Temporal lobe (tissue), 4 donors: ENCODE measurements at places on chromosomes 16 and 17. TPM values are rescaled to one million over a fixed set of nuclear protein-coding genes. Genes with fewer than 3 reads are reported as not detected.

The TBC1D28 gene
- total RNA-seq, result not detected

The SEPTIN1 gene
- 0.74 TPM for total RNA-seq

The RND2 gene
- 3.7 TPM for total RNA-seq

The LRRC37A gene
- total RNA-seq, result 3.0 TPM

The ZNF652 gene
- total RNA-seq, result 31.5 TPM

The ZACN gene
- not detected for total RNA-seq

The NOL11 gene
- total RNA-seq, result 51.1 TPM

The HSF5 gene
- under 0.01 TPM for total RNA-seq

The MAF gene
- 16.5 TPM for total RNA-seq

The SLC39A11 gene
- 4.9 TPM for total RNA-seq

The CCL2 gene
- total RNA-seq, result 0.74 TPM

The FOXJ1 gene
- 4.2 TPM for total RNA-seq

The HYDIN gene
- total RNA-seq, result 15.7 TPM

The IGF2BP1 gene
- 0.74 TPM for total RNA-seq

The CHD9NB gene
- 0.25 TPM for total RNA-seq

The CTRB2 gene
- not detected for total RNA-seq

The KRT14 gene
- 0.49 TPM for total RNA-seq

The SPN gene
- total RNA-seq, result 0.25 TPM

The PRSS36 gene
- 0.49 TPM for total RNA-seq

The HID1 gene
- total RNA-seq, result 16.7 TPM

The RSAD1 gene
- 17.9 TPM for total RNA-seq

The WFDC1 gene
- 0.49 TPM for total RNA-seq

The ALOX12 gene
- under 0.01 TPM for total RNA-seq

The CIITA gene
- total RNA-seq, result 0.25 TPM

The COX4I1 gene
- total RNA-seq, result 164 TPM

The KRTAP2-3 gene
- not detected for total RNA-seq

The CRHR1 gene
- 37.6 TPM for total RNA-seq

The RNFT1 gene
- total RNA-seq, result 13.5 TPM

The RFWD3 gene
- total RNA-seq, result 8.6 TPM

The FAM20A gene
- total RNA-seq, result 4.7 TPM

The NDE1 gene
- 6.4 TPM for total RNA-seq

The SSTR5 gene
- total RNA-seq, result not detected

The KLHL10 gene
- 0.25 TPM for total RNA-seq

The MT1E gene
- total RNA-seq, result 5.4 TPM

The CCT6B gene
- 1.7 TPM for total RNA-seq

The SYNGR3 gene
- 64.4 TPM for total RNA-seq

The TBX6 gene
- total RNA-seq, result 0.25 TPM

The ICAM2 gene
- total RNA-seq, result 7.1 TPM

The ADAD2 gene
- not detected for total RNA-seq

The PRAC1 gene
- total RNA-seq, result not detected

The EIF4A3 gene
- total RNA-seq, result 55.6 TPM

The NXN gene
- 15.0 TPM for total RNA-seq

The DHRS7C gene
- not detected for total RNA-seq

The STAC2 gene
- 0.49 TPM for total RNA-seq

The SLC6A2 gene
- total RNA-seq, result under 0.01 TPM

The ULK2 gene
- 151 TPM for total RNA-seq

The TP53TG3F gene
- not detected for total RNA-seq

The ARL17B gene
- 15.0 TPM for total RNA-seq

The KRT23 gene
- 0.25 TPM for total RNA-seq

The ARL5C gene
- total RNA-seq, result not detected

The MEFV gene
- under 0.01 TPM for total RNA-seq

The OVCA2 gene
- 8.4 TPM for total RNA-seq

The IRX3 gene
- total RNA-seq, result not detected

The DPEP3 gene
- 0.25 TPM for total RNA-seq

The TEX14 gene
- 0.49 TPM for total RNA-seq

The ADORA2B gene
- total RNA-seq, result 3.9 TPM

The CDT1 gene
- 4.2 TPM for total RNA-seq
